Parietal lobe (tissue), 2 donors: ENCODE measurements at places on chromosomes 4 and X. TPM values are rescaled to one million over a fixed set of nuclear protein-coding genes. Genes with fewer than 3 reads are reported as not detected.

IL13RA2 gene
- total RNA-seq, result 5.9 TPM

GPAT3 gene
- total RNA-seq, result not detected

EREG gene
- not detected for total RNA-seq

UGT2A1 gene
- total RNA-seq, result not detected

SMIM14 gene
- total RNA-seq, result 37.9 TPM

C4orf51 gene
- not detected for total RNA-seq

TBC1D8B gene
- 1.3 TPM for total RNA-seq

IQCM gene
- total RNA-seq, result not detected

AIFM1 gene
- 10.3 TPM for total RNA-seq

SH3BGRL gene
- 83.3 TPM for total RNA-seq

APBB2 gene
- 97.3 TPM for total RNA-seq

XAGE1B gene
- not detected for total RNA-seq

PALLD gene
- total RNA-seq, result 55.4 TPM

NUDT9 gene
- 21.0 TPM for total RNA-seq

CBLL2 gene
- not detected for total RNA-seq

ARHGAP36 gene
- 0.31 TPM for total RNA-seq

RAI2 gene
- total RNA-seq, result 5.6 TPM

FIP1L1 gene
- total RNA-seq, result 117 TPM

AFF2 gene
- 124 TPM for total RNA-seq

FAM236D gene
- total RNA-seq, result not detected

PTCHD1 gene
- total RNA-seq, result 15.3 TPM

SSX2 gene
- not detected for total RNA-seq

GYPE gene
- total RNA-seq, result 0.63 TPM

GAB3 gene
- total RNA-seq, result 0.94 TPM

L1CAM gene
- total RNA-seq, result 195 TPM

DUSP9 gene
- total RNA-seq, result 1.6 TPM

CYBB gene
- total RNA-seq, result 6.6 TPM

NDP gene
- total RNA-seq, result 16.0 TPM

FOXR2 gene
- not detected for total RNA-seq

CAPN6 gene
- 0.31 TPM for total RNA-seq

ATP1B4 gene
- not detected for total RNA-seq

FAM184B gene
- total RNA-seq, result 3.1 TPM

TGIF2LX gene
- not detected for total RNA-seq

P2RY8 gene
- not detected for total RNA-seq

CYTL1 gene
- not detected for total RNA-seq

CXorf66 gene
- not detected for total RNA-seq

FDCSP gene
- not detected for total RNA-seq

MEPE gene
- total RNA-seq, result not detected

ZAR1 gene
- total RNA-seq, result 0.94 TPM

COL4A5 gene
- total RNA-seq, result 30.4 TPM

CT47A1 gene
- total RNA-seq, result not detected

STATH gene
- total RNA-seq, result not detected

GK gene
- 11.3 TPM for total RNA-seq

GASK1B gene
- 8.8 TPM for total RNA-seq

SHOX gene
- not detected for total RNA-seq

FRMPD4 gene
- 34.1 TPM for total RNA-seq
